Stimulated activated CD4-positive, alpha-beta T cell treated with anti-CD3 and anti-CD28 coated beads, TNF-alpha, amount 100 ng/mL, for 48 hours (primary cell): ENCODE measurements at places on chromosomes 13 and 19.

GRCh38 chr13:100508455-100508854 is 80.1 kb downstream of the GGACT start:
- no peak for DNase-seq

GRCh38 chr19:32233091-32233490 is 112.3 kb upstream of the ZNF507 start:
- DNase-seq = no peak

DNA sequence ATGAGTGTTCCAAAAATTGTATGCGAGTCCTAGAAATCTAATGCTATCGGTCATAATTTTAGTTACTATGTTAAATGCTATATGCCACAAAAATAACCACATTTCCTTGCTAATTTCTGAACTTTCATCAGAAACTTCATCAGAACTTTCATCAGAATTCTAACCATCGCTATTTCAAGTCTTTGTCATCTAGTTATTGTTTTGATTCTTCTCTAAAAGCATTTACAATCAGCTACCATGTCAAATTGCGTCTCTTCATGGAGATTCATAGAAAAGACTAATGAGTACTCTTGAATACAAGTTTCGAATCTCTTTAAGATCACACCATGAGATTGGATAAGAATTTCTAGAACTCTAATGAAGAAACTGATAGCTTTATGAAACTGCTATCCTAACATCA is 52.7 kb upstream of the TM9SF2 start:
- no peak for DNase-seq

GRCh38 chr19:9075064-9075949 is 11.6 kb upstream of the OR1M1 start:
- DNase-seq = no peak

DNA sequence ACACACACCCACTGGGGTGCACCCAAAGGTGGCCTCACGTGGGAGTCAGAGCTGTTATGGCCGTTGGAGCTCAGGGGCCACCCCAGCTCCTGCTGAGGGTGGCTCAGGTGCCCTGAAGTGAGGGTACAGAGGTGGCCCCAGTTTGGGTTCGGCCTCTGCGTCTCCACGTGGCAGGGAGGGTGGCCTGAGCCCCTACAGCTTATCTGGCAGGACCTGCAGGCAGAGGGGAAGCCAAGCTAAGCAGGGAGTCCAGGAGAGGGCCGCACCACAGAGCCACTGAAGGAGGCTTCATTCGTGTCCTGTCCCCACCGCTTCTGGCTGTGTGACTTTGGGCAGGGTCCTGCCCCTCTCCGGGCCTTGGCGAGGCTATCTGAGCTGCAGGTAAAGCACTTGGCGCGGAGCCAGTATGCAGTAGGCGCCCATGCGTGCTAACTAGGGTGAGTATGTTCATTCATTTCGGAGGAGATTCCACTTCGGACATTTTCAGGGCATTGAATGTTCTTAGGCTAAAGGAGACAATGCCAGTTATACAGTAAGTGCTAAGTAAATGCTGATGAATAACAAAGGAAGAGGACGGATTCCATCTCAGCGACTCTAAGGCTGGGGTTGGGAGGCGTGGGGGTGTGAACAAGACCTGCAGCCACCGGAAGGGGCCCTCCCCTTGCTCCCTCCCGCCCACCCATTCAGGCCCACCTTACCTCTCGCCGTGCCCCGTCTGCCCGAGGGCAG is 4.9 kb downstream of the REX1BD start:
- DNase-seq = no peak

DNA sequence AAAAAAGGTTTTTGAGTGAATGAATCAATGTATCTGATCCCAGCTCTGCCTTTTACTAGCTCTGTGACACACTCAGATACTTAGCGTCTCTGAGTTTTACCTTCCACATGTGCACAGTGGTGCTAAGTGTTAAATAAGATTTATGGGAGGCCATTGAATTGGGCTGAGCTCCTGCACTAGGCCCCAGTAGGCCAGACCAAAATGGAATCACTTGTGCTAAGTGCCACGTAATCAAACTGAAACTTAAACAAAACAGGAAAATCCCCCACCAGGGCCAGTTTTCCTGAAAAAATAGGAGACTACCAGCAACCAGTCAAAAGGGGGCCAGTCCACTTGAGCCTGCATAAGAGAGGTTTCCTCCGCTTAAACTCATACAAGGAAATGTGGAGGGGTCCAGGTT is 40.9 kb downstream of the GJA3 start:
- DNase-seq = no peak

- DNase-seq = peak; percentile 69
Observed at GRCh38 chr19:45677351-45678230, 9.6 kb downstream of the GIPR start.

DNA sequence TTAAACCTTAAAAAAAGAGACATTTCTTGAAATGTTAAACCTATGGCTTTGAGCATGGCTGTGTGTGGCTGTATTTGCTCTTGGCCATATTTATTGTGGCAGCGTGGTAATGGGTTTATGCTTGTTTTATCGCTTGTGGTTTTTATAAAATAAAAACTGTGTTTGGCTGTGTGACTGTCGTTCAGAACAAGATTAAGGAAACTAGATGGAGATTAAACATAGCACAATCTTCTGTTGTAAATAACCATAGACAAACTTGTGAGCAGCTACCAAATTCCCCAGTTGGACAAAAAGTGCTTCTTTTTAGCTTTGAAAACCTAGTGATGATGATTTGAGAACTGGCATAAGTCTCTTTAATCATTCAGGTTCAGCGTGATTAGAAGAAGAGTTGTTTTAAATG is 191.0 kb downstream of the GGACT start:
- no peak for DNase-seq

DNA sequence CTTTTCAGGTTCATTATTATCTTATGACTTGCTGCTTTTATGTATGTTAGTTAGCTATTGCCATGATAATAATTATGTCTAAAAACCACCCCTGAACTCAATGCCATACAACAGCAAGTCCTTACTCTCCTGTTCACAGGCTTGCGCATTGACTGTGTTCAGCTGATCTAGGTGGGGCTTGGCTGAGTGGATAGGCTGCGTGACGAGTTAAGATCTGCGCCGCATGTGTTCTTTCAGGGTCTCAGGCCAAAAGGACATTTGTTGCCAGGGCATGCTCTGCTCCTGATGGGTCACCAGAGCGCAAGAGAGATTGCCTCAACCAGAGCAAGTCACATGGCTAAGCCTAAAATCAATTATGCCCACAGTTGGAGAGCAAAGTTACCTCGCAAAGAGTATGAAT is 859 bp downstream of the ZNF568 start:
- DNase-seq = no peak

GRCh38 chr19:4279530-4280422 is 710 bp downstream of the SHD start:
- DNase-seq = no peak

DNA sequence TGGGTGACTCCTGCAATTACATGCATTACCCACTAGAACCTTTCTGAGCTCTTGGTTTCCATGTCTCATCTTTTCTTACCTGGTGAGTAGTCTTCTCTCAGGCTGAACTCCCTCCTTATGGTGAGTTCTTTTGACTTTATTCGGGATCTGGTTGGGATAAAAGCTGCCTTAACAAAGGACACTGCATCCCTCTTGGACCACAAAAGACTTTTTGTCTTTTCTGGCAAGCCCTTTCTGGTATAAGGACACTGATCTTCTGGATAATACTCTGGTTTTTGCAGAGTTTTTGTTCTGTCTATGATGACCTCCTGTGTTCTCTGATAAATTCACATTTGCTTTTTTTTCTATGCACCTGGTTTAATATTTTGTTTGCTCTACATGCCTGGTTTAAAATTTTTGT is 66.7 kb downstream of the SLITRK1 start:
- DNase-seq = no peak

DNA sequence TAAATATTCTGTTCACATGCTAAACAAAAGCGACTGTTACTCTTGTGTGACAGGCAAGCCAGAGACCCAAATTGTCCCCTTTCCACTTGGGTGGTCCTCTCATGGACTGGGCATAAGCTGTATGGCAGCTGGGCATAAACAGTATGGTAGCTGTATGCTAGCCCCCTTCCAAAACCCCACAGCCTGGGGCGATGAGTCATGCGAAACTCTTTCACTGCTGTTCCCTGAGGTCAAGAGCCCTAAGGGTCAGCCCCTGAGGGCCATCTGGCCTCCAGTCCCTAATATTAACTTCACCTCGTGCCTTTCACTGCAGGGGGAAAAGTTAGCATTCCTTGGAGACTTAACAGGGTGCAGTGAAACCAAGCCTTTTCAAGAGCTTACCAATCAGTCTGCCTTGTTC is 45.6 kb upstream of the ZNF562 start:
- no peak for DNase-seq

GRCh38 chr19:27776524-27776923 is 1436.4 kb downstream of the UQCRFS1 start:
- no peak for DNase-seq

DNA sequence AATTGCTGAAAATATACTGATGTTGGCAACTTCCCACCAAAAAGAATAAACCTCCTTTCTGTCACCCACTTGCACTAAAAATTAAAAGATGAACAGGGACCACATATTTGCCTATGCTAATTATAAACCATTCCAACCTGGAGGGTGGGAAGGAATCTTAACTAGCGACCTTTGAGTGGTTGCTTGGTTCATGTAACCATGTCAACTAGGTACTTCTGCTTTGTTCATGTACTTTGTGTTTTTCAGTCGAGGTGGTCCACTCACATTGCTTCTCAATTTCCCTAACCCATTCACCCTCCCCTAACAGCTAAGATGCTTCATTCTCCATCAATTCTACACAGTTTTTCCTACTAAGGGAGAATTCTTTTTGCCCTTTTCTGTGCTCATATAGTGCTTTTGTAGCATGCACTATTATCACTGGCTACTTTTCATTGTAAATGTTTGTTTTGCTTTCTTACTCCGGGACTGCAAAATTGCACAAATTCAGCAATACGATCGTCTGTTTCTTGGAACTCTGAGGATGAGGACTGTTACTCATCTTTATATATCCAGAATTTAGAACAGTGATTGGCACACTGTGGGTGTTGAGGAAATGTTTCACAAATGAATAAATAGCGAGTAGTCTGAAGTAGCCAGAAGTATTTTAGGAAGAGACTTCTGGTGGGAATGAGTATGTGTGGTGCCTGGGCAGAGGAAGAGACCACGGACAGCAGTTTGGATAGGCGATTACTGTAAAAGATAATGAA is 187.5 kb downstream of the GPC6 start:
- no peak for DNase-seq

DNA sequence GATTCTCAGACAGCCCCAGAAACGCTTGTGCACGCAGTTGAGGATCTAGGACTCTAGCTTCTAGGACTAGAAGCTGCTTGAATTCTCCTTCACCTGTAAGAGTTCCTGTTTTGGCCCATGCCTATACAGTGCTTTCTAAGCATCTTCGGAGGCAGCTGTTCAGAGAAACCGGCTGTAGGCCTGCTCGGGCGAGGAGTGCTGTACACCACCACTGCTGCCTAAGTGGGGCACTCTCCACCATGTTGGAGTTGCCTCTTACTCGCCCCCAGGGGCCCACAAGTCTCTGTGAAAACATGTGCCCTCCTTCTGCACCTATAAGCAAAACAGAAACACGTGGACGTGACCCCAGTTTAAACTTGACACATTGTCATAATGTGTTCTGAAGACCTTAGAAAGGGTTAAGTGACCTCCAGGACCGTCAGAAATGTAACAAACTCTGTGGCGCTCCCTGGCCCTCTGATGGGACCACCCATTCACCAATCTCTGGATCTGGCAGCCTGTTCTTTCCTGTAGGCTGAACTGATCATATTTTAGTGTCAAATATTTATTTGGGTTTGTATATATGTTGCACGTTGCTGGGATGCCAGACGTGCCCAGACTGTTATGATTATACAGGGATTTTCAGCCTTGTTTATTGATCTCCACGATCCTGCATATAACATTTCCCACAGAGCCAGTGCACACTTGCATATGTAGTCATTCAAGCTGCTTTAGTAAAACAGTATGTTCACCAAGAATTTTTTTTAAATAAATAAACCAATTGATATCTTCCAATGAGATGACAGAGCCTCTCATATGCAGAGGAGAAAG is 60.8 kb downstream of the C13orf42 start:
- DNase-seq = no peak

GRCh38 chr19:18475004-18475453 is 37.1 kb upstream of the ISYNA1 start:
- DNase-seq = no peak

DNA sequence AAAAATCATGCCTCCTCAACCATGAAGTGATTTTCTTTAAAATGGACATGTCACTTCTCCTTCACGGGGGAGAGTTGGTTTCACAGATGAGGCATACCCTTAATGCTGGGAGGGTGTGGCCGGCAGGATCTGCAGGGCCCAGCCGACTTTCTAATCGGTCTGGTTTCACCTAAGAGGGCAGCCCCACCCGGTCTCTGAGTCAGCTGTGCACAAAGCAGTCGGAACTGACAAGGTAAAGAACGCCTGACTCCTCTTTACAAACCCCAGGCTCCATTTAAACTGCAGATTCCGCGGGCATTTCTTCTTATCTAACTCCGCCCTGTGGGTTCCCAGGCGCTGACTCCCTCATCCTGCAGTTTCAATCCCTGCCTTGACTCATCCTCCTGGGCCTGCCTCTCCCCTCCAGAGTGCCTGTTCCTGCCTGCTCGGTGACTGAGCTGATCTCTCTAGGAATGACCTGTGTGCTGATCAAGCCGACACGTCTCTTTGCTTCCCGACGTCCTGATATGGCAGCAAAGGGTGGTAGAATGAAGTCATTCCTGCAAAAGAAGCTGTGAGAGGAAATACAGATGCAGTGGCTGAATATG is 63.4 kb downstream of the EFNB2 start:
- DNase-seq = no peak

DNA sequence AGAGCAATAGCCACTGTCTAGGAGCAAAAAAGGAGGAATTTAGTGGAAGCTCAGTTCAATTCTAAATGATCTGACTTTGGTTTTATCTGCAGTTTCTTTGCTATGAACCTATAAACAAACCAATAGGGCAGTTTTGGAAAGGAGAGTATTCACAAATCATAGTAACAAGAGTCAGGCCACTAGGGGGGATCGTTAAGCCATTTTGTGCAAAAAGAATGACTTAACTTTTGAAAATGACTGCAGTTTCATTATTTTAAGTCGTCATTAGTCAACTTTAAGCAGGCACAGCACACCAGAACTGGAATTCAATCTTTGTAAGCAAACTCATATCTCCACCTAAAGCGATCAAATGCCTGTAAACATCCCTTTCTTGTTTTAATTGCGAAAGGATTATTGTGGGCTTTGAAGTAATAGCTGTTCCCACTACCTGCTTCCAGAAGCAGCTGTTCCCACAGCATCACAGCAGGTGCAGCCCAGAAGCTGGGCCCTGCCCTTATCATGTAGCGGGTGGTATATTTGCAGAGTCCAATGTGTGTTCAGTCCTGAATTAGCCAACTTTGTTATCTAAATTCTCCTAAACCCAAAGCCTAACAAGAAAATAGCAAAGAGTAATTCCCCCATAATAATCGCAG is 51.5 kb downstream of the SOX21 start:
- DNase-seq = no peak

- DNase-seq = no peak
Observed at GRCh38 chr19:50876456-50876855, 3.2 kb downstream of the KLK2 start.

- no peak for DNase-seq
Observed at GRCh38 chr13:54852831-54853230, 1824.2 kb downstream of the OLFM4 start.

DNA sequence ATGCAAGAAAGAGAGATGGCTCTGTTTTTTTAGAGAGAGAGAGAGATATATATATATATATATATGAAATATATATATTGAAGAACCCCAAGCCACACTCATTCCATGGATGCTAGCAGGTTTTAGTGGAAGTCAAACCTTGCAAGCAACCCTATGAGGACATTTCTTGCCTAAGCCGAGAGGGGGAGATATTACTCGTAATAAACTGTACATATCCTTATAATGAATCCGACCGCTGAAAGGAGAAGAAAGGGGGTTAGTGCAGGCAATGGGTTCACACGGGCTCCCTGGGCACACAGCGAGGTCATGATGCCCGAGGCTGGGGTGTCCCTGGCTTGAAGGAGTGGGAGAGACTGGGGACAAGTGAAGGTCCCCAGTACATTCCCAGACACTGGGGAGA is 78.3 kb downstream of the IER2 start:
- no peak for DNase-seq
